Activated CD4-positive, alpha-beta T cell treated with anti-CD3 and anti-CD28 coated beads, Interleukin-2, amount 50 U/mL, for 4 hours (primary cell): ENCODE measurements at places on chromosomes 6 and 20.

DNA sequence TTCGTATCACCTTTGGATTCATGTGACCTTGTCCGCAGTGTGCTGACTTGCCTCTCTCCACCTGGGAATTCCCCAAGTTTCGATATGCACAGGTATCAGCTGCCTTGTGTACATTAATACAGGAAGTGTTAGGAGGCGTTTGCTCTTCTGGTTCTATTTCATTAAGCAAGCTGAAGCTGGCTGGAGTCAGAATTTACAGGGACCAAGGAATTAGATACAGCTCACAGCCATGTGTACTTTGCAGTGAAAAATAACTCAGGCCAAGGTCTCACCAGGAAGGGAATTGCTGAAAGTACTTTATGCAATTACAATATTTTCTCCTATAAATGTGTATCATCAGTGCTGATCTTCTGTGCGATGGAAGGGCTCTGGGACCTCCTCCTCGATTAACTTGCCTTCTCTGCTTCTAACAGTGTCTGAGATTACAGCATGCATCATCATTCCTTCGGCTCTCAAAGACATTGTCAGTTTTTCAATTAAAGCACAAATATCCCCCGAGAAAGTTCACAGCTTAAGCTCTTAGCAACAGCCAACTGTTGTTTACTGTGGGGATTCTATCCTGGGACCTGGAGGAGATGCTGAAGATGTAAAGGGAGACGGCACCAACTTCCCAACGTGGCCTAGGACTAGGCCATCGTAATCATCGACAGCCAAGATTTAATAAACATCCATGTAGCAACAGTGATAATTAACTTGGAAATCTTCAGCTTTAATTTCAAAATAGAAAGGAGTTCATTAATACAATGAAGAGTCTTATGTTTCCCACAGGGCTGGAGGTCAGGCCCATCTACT is 13.8 kb upstream of the TIAM2 start:
- no peak for DNase-seq

DNA sequence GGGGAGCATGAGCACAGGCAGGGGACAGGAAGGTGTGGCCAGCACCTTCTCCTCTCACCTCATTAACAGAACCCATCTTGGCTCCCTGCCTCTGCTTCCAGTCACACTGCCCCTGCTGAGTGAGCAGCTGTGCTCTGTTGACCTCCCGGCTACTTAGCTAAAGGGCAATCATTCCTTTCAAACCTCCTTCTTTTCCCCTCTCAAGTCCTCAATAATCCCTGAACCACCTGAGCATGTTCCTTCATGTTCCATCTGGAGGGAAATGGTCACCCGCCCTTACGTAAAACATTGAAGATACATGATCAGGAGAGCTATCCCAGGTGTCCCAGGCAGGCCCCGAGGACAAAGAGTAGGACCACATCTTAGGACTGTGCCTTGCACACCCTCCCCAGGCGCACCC is 21.7 kb upstream of the MRPS10 start:
- no peak for DNase-seq

GRCh38 chr6:140809694-140810101 is 1323.0 kb upstream of the GJE1 start:
- no peak for DNase-seq

DNA sequence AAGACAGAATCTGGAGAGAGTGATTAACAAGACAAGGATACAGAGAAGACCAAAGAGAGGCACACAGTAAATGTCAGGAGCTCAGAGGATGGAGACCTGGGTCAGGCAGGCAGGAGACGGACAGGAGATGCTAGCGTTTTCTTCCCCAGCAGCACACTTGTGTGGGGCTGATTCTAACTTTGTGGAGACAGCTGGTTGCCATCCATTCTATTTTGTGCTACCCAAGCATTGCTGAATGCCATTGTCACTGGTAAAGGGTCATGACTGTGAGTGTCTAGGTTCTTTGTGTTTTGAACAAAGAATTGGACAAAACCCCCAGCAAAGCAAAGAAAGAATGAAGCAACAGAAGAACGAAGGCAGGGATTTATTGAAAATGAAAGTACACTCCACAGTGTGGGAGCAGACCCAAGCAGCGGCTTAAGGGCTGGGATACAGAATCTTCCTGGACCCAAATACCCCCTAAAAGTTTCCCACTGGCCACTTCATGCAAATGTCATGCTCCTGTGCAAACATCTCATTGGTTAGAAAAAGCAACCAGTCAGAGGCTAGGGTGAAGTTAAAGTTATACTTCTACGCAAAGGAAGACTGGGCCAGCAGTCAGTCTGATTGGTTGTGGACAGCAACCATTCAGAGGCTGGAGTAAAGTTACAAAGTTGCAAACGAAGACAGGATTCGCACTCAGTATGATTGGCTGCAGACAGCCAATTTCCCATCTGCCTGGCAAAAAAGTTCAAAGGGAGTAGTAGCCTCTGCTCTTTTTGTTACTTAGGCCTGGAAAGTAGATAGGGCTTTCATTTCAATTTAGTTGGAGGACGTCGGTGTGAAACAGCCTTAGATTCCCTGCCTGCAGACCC is 17.5 kb downstream of the PTK7 start:
- DNase-seq = no peak

GRCh38 chr6:104689551-104690205 is 170.0 kb downstream of the HACE1 start:
- no peak for DNase-seq
